SJSA1 (cell line): ENCODE measurements at places on chromosomes 7 and 10. TPM values are rescaled to one million over a fixed set of nuclear protein-coding genes. Genes with fewer than 3 reads are reported as not detected.

DNA sequence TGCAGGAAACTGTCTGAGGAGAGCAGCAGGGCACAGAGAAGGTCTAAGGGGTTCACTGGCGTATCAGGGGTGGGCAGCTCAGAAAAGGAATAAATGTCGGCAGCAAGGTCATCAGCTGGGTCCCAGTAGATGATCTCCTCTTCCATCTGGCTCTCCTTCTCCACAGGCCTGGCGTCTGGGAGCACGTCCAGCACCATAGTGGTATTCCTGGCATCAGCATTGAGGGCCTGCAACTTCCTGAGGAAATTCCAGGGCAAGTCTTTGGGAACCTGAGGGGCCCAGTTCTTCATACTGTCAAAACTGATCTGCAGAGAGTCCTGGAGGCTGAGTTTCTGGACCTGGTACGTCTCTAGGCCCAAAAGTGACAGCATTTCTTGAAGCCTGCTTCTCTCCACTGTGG, 9.6 kb upstream of the MRPS24 start:
- no peak for DNase-seq

DNA sequence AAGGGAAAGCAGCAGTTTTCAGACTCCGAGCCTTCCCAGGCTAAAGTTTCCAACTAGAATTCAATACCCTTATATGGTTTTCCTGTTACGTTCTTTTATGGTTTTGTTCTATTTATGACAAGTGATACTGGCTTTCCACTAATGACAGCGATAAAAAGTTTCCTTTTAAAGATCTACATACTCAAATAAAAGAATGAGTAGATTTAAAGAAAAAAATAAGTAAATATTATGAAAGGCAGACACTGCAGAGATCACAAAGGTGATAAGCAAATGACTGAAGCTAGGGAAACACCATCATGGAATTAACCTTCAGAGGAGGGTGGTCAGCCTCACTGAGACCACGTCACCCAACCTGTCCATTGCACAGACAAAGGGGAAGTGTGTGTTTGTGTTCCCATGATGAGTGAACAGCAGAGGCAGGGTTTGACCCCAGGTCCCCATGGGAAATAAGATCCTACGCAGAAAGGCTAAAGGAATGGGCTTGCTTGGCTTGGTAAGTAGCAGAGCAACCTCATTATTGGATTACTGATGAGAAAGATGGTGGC, 4.0 kb downstream of the VSIR start:
- DNase-seq = no peak

DNA sequence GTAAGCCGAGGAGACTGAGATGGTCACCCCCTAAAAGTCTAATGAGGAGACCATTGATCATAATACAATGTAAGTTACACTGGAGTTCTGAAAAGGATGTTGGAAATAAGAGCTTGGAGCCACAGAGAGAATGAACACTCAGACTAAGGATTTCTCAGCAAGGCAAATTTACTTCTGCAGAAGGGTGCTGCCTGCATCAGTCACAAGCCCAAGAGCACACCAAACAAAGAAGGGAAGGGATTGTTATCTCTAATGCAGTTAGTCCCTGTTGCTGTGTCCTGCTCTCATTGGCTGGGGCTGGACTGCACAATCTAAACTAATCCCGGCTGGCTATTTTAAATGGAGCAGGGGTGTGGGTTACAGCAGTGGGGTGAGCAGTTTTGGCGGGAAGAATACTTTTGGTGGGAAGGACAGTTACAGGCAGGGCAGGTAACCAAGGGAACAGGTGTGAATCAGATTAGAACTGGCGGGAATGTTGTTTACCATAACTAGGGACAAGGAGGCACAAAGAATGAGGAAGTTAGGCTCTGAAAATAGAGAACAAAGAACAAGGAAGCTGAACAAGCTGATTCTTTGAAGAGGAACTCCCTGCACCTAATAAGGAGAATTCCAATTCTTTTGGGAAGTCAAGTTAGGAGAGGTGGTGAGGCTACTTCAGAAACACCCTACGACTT, 30.3 kb upstream of the TRIM24 start:
- no peak for DNase-seq

DNA sequence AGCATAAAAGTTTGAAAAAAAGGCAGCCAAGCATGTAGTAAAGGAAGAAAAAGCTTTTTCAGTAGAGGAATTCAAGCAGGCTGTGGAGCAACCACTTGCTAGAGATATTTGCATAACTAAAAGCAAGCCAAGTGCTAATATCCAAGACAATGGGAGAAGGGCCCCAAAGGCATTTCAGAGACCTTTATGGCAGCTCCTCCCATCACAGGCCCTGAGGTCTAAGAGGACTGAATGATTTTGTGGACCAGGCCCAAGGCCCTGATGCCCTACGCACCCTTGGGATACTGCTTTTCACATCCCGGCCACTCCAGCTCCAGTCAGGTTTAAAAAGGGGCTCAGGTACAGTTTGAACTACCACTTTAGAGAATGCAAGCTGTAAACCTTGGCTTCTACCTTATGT, 261.7 kb upstream of the SEMA3C start:
- no peak for DNase-seq

DNA sequence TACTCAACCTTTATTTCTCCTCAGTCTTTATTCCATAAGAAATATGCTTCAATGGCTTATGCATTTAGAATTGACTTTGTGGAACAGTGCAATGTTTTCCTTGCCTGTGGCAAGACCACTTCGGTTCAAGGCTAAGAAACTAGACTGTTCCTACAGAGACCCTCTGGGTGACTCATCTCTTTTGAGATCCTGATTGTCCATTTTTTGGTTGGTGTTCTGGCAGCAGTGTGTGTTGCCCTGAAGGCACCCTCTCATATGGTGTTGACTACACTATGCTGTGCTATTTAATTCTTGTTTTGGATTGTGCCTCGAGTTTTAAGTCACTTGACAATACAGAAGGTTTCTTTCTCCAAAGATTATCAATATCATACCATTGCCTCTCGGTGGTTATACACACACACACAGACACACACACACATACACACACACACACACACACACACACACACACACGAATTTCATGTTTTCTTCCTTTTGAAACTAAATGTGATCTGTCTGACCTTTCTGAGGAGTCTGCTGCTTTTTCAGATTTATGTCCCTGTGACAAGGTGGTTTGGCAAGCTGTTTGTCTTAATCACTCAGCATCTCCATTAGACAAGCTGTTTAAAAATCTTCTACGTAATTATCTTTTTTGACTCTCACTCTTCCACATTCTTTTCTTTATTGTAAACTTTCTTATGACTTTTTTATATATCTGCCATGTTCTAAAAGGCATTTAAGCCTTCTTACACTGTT, 187.2 kb downstream of the VTI1A start:
- peak; percentile 11 for DNase-seq

Gene KCND2
- not detected in 2 replicates for total RNA-seq

Gene GIMAP5
- total RNA-seq = not detected in 2 replicates
